ENCODE measurements at places on chromosomes 12 and 14. TPM values are rescaled to one million over a fixed set of nuclear protein-coding genes. Genes with fewer than 3 reads are reported as not detected.

COL2A1 gene
- total RNA-seq: 1.3 TPM

DNA sequence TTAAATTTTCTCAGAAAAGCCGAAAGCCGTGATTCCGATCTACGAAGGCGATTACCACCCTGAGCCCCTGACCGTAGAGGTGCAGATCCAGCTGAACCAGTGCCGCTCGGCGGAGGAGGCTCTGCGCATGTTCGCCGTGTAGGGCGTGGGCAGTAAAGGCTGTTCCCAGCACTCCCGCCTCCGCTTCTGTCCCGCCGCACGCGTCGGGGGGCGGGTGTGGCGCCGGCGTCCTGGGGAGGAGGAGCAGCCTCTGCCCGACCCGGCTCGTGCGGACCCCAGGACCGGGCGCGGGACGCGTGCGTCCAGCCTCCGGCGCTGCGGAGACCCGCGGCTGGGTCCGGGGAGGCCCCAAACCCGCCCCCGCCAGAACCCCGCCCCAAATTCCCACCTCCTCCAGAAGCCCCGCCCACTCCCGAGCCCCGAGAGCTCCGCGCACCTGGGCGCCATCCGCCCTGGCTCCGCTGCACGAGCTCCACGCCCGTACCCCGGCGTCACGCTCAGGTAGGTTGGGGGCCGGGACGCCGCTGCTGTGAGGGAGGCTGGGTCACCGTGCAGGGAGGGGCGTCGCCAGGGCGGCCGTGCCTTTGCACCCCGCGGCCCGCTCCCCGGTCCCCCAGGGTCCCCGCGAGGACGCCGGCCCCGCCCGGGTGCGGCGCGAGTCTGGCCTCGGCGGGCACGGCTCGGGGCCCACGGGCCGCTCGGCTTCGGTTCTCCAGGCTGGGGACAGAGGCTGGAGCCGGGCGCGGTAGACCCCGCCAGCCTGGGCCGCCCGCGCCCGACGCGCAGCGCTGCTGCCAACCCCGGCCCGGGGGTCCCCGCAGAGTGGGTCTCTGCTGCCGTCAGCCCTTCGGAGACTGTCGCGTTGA is at the start of gene B3GNT4:
Gene B3GNT4 (plus strand): TSS at position 409 of the 866 bp plus-strand sequence. CDS start 910 bp downstream, outside the sequence.
- peak; percentile 83 for DNase-seq

SYCP3 gene
- total RNA-seq: 0.35 TPM

IFI27 gene
- 219 TPM for total RNA-seq

- no peak for DNase-seq
These were observed 3.9 kb upstream of the TMEM233 start for GRCh38 chr12:119589634-119590033.

- no peak for DNase-seq
These were observed 63.6 kb downstream of the GCH1 start for GRCh38 chr14:54838931-54839512.

GRCh38 chr12:8065991-8066594 is at the start of gene C3AR1:
TSS of gene C3AR1 (minus strand) at chr12:8066359. CDS start at chr12:8060185, 6,174 bp downstream.
- DNase-seq: no peak

DNA sequence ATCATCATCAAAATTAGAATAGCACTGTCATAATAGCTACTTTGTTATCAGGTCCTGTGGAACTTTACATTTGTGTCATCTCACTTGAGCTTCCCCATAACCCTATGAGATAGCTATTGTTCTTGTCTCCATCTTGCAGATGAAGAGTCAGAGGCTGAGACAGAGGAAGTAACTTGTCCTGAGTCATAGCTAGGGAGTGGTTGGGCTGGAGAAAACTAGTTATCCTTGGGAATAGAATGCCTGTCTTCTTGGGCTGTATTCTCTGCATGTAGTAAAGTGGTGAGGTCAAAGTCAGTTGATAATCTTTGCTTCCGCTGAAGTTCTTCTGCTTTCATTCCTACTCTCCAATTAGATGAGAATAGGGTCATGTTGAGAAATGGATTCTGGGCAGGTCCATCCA is 117.0 kb downstream of the SMOC1 start:
- no peak for DNase-seq

C12orf42 gene
- total RNA-seq: not detected

All from colonic mucosa (tissue), 4 donors.